ENCODE measurements at places on chromosomes 1 and 21. TPM values are rescaled to one million over a fixed set of nuclear protein-coding genes. Genes with fewer than 3 reads are reported as not detected.
A peak's percentile ranks its signal among the peaks of the same experiment; 100 is the strongest.

GRCh38 chr1:202501281-202501680, 152.8 kb downstream of the PPP1R12B start:
- peak; percentile 16 for DNase-seq

DNA sequence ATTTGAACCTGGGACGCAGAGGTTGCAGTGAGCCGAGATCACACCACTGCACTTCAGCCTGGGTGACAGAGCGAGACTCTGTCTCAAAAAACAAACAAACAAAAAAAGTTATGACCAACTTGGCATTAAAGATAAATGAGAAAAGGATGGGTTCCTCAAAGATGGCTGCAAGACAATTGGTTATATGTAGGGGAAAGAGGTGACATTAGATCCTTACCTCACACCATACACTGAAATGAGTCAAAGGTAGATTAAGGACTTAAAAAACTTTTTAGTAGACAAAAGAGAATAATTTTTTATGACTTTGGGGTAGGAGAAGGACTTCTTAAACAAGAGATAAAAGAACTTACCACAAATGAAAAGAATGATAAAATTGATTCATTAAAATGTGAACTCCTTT, 74.5 kb downstream of the SYF2 start:
- DNase-seq = no peak

DNA sequence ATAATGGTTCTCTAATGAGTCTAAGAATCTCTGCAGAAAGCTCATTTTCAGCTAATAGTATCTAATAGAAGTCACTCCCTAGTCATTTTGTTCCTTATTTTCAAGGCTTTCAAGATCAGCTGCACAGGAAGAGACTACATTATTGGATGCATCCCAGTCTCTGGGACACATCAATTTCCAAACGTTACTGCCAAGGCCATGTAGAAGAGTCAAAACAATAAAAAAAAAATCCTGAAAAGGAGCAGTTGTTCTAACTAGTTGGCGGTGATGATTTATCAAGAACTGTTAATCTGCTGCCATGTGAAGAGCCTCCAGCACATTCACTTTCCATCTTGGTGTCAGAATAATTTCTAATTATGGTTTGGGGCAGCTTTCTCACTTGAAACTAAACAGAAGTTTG, 5.7 kb downstream of the DDAH1 start:
- no peak for DNase-seq

COL6A2 gene
- total RNA-seq = not detected

DNA sequence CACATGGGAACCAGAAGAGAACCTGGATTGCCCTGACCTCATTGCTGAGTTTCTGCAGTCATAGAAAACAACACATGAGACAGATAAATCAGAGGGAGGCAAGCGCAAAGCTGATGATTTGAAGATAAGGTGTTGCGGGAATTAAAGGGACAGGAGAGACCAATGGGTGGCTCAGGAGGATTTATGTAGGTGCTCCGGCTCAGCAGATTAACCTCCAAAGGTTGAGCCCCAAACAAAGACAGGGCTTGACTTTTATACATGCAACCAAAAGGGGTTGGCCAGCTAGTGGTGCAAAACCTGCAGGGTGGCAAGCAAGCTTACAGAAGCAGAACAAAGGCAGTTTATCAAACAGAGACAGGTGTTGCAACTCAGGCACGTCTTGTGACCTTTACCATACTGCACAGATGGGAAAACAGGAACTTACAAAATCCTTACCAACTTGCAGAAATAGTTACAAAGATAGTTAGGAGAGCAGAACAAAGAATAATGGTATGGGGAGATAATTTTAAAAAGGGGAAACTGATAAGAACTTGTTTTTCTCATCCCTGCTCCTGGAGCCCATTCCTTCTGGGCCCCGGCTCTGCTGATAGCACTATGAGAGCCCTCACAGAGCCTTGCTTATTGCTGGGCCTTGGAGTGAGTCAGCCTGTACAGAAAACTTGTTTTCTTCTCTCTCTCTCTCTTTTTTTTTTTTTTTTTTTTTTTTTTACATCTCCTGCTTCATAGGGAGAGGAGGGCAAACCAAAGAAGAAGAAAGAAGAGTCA, 93.6 kb downstream of the SNRPE start:
- DNase-seq = peak; percentile 78

GRCh38 chr1:78032996-78033796, 12.6 kb upstream of the GIPC2 start:
- no peak for DNase-seq

INSRR gene
- not detected for total RNA-seq
